ENCODE measurements at places on chromosomes 3 and 15. TPM values are rescaled to one million over a fixed set of nuclear protein-coding genes. Genes with fewer than 3 reads are reported as not detected.

The COPB2 gene
- 101 TPM for total RNA-seq

The NR2F2 gene
- not detected for total RNA-seq

The ANKRD34C gene
- not detected for total RNA-seq

The ADAMTS7 gene
- total RNA-seq, result 0.12 TPM

The IL17RB gene
- 2.9 TPM for total RNA-seq

The ATP10A gene
- 57.9 TPM for total RNA-seq

The PRR20G gene
- total RNA-seq, result not detected

The CACNA1D gene
- total RNA-seq, result 0.15 TPM

The P2RY13 gene
- total RNA-seq, result not detected

The PLA2G4E gene
- not detected for total RNA-seq

The FBXL22 gene
- 0.81 TPM for total RNA-seq

The ZMYND10 gene
- 3.6 TPM for total RNA-seq

The FOXL2NB gene
- not detected for total RNA-seq

The PLSCR2 gene
- total RNA-seq, result not detected

- DNase-seq, result no peak
Measured at GRCh38 chr15:63388511-63388910, 6.9 kb upstream of the CA12 start.

GRCh38 chr3:128070898-128071591, 18.8 kb downstream of the SEC61A1 start:
- DNase-seq, result no peak

GRCh38 chr15:41804361-41804760, 23.5 kb upstream of the JMJD7 start:
- DNase-seq, result no peak

DNA sequence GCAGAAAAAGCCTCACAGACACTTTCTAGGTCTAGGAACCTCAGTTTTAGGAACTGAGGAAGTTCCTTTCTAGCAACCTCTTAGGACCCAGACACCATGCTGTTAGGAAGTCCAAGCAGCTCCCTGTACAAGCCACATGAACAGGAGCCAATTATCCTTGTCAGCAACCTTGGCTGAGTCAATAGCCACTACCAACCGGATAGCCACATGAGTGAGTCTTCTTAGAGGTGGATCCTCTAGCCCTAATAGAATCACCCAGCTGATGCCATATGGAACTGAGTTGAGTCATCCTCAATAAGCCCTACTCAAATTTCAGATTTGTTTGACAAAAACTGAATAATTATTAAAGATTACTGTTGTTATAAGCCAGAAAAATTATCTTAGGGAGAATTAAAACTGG, 256.2 kb downstream of the NLGN1 start:
- no peak for DNase-seq

- DNase-seq, result no peak
Measured at GRCh38 chr15:80081390-80081789, 21.9 kb downstream of the ZFAND6 start.

- no peak for DNase-seq
Measured at GRCh38 chr3:115823083-115823482, 199.8 kb downstream of the GAP43 start.

- DNase-seq, result no peak
Measured at GRCh38 chr3:62159056-62159708, 214.2 kb downstream of the FEZF2 start.

DNA sequence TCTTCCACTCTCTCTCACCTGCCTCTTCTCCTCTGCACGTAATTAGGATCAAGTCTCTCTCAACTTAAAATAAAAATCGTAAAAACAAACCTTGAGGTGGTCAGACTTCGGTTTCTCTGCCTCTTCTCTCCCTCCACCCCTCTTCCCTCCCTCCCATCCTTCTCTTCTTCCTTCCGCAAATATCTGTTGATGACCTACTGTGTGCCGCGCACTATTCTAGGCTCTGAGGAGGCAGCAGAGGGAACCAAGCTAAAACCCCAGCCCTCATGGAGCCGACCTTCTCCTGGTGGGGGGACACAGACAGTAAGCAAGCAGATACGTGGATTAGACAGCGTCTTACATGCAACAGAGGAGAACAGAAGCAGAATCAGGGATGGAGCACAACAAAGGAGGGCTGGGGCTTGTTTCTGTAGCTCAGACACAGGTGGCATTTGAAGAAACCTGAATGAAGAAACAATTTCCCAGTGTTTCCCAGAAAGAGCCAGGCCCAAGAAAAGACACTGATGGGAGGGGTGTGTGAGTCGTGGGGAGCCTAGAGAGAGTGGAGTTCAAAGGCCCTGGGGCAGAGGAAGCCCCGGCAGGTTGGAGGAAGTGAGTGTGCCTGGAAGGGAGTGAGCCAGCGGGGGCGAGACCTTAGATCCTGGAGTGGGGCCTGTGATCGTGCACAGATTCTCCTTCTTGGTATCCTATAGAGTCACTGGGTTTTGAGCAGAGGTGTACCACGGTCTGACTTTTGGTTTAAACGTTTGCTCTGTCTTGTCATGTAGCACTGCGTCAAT, 80.5 kb downstream of the TOP2B start:
- DNase-seq, result no peak

- DNase-seq, result no peak
Measured at GRCh38 chr3:30299674-30300385, 306.6 kb upstream of the TGFBR2 start.

DNA sequence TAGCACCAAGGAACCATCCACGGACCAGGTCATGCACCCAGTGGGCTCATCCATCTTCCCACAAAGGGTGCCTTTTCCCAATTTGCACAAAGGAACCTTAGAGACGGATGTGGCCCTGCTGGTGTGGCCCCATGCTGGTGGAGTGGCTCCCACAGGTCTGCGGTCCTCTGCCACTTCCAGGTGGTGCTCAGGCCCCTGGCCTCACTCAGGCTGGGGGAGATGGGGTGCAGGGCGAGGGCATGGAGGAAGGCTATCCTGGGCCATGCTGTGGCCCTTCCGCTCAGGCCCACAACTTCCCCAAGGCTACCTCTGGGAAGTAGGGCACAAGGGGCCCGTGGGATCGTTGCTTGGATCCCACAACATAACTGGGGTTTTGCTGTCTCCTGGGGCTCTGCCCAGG, 5.2 kb upstream of the SYNM start:
- DNase-seq, result no peak

- no peak for DNase-seq
Measured at GRCh38 chr15:74352393-74352910, 15.0 kb downstream of the CYP11A1 start.

- no peak for DNase-seq
Measured at GRCh38 chr3:192165552-192165951, 561.8 kb downstream of the FGF12 start.

- no peak for DNase-seq
Measured at GRCh38 chr3:9838856-9839255, 5.0 kb downstream of the RPUSD3 start.

DNA sequence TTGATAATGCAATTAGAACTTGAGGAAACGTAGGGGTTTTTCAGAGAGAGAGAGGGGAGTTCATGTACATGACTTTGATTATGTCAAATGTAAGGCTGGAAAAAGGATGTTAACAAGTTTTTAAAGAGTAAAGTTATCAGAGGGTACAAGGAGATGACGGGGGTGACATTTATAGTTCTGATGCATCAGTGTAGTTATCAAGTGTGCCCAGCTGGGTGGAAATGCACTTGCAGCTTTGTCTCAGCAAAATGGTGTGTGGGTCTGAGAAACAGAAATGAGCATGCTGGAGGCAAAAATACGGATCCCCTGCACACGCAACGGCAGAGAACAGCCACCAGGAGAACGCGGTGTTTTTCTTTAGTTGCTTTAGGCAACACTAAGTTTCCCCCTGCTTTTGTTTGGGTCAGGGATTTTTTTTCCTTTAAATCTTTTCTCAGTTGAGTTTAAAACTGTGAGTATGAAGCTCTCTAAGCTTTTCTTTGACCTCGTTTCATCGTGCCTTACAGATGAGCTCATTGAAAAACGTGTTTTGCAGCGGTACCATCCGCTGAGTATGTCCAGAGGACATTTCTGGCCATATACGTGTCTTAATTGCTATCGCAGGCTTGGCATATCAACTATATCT, 205.4 kb downstream of the PDZRN3 start:
- DNase-seq, result no peak

DNA sequence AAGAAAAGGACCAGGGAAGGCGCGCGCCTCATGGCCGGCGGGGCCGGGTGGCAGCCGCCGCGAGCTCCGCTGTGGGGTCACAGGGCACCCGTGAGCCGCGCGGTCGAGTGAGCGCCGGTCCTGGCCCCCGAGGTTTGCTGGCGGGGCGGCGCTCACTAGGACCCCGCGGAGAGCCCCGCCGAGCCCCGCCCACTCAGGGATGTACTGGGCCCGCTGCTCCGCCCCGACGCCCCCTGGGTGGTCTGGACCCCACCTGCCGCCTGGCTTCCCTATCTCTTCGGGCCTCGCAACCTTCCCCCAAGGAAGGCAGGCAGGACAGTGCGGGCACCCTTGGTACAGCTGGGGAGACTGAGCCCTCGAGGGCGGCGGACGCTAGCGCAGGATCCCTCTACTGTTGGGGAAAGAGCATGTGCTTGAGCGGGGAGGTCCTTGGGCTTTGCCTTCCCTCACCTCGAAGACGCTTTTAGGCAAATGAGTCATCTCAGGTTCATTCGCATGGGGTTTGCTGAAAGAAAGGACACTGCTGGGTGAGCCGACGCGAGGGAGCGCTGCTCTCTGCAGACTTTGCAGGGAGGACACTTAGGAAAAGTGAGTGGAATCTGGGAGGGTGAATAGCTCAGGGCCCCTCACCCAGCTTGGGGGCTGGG, at the start of gene CHRNB4:
Gene CHRNB4, minus strand, starts transcription at position 109 of the 647 bp plus-strand sequence. Its CDS starts 77 bp downstream, at position 32.
- no peak for DNase-seq

- no peak for DNase-seq
Measured at GRCh38 chr15:101618851-101619614, 33.1 kb downstream of the TM2D3 start.

DNA sequence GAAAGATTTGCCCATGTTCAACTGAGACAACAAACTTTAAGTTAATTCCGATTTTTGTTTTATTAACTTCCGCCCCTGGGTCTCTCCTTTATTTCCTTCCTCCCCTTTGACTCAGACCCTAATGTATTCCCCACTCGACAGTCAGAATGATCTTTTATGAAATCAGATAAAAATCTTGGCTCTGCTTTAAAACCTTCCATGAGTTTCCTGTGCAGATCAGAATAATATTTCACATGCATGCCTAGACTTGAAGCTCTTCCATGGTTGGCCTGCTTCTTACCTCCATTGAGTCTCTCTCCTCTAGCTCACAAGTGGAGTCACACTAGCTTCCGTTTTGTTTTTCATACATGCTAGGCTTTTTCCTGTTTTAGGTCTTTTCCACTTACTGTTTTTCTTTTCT, 116.8 kb upstream of the SPATA16 start:
- no peak for DNase-seq

GRCh38 chr3:186920301-186920700, 10.0 kb upstream of the ST6GAL1 start:
- DNase-seq, result no peak

DNA sequence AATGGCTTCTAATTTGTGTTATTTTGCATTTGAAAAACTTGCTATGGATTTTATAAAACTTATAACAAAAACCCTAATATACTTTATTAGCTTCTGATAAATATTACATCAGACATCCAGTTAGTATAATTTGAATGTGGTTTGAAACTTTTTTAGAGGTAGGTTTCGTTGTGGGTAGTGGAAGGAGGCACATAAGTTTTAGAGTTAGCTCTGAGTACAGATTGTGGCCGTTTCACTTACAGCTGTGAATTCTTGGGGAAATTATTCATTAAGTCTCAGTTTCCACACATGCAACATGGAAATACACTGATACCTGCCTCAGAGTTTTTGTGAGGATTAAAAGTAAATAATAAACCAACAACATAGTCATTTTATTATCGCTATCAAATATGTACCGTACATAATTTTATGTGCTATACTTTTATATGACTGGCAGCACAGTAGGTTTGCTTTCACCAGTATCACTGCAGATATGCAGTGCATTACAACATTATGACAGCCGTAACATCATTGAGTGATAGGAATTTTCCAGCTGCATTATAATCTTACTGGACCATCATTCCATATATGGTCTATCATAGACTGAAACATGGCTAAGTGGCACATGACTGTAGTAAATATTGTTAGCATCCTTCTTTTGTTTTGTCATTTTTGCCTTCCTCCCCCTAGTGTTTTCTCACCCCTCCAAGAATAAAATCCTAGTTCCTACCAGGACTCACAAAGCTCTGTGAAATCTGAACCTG, 175.6 kb downstream of the AKAP13 start:
- no peak for DNase-seq

DNA sequence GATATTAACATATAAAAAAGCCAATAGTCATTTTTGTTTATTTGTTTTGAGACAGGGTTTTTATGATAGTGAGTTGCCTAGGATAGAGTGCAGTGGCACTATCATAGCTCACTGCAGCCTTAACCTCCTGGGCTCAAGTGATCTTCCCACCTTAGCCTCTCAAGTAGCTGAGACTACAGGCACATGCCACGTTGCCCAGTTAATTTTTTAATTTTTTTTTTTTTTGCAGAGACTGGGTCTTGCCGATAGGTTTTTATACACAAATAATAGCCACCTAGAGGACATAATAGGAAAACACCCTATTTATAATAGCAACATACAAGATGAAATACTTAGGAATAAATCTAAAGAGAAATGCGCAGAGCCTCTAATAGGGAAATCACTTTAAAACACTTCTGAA, 13.3 kb downstream of the EIF3J start:
- DNase-seq, result no peak

DNA sequence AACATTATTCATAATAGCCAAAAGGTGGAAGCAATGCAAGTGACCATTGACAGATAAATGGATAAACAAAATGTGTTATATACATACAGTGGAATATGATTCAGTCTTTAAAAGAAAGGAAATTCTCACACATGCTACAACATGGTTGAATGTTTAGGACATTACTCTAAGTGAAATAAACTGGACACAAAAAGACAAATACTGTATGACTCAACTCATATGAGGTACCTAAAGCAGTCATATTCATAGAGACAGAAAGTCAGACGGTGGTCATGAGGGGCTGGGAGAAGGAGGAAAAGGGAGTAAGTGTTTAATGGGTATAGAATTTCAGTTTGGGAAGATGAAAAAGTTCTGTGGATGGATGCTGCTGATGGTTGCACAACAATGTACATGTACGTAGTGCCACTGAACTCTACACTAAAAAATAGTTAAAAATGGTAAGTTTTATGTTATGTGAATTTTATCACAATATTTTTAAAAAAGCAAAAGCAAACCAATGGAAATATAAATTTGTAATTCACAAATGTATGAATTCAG, 5.3 kb downstream of the TXNRD3 start:
- no peak for DNase-seq

DNA sequence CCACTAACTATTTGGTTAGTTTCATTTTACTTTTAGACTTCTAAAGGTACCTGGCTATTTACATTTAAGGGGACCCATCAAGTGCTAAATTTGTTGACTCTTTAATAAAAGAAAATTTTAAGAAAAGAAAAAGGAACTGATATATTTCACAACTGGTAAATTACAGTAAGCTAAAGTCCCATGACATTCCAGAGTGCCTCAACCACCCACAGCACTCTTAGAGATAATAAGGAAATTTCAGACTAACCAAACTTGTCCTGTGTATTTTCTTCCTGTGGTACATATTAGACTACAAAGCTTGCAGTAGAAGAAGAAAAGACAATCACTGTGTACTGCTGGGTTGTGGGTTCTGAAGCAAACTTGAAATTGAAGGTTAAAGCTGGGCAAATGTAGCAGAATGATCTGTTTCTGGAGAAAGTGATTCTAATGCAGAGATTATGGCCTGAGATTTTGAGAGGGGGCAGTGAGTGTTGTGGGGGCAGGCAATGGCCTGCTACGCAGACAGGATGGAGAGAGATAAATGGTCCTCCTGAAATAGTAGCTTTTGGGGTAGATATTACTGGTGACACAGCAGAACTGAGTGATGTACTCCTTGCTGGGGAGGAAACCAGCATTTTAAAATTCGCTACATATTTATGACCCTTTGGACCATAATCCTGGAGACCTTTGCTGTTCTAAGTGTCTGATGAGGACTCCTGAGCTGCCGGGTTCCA, 24.5 kb upstream of the MFSD1 start:
- DNase-seq, result no peak

All from activated CD4-positive, alpha-beta T cell treated with anti-CD3 and anti-CD28 coated beads, Interleukin-2, amount 10 ng/mL, durations not matched to agents 7 days and 5 days (primary cell).